ENCODE measurements at places on chromosomes 4 and X.
A peak's percentile ranks its signal among the peaks of the same experiment; 100 is the strongest.

GRCh38 chr4:111798840-111799239 lies 346.4 kb upstream of the FAM241A start:
- DNase-seq = no peak

DNA sequence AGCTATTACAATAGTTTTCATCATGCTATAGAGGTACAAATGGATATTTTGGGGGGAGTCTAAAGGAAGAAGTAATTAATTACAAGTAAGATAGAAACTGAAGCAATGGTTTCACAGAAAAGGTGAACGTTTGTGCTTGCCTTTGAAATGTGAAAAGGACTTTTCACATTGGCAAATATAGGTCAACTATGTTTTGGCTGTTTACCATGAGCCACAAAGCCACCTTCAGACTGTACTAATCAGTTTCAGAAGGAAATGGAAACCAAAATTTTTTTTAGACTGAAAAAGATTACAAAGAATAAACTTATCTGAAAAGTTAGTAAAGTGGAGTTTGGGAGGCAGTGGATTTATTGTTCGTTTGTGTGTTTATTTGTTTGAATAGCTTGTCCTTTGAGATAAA lies 32.1 kb downstream of the SYTL5 start:
- no peak for DNase-seq

- no peak for DNase-seq
These were observed 316.1 kb upstream of the EMCN start for GRCh38 chr4:100833906-100834305.

DNA sequence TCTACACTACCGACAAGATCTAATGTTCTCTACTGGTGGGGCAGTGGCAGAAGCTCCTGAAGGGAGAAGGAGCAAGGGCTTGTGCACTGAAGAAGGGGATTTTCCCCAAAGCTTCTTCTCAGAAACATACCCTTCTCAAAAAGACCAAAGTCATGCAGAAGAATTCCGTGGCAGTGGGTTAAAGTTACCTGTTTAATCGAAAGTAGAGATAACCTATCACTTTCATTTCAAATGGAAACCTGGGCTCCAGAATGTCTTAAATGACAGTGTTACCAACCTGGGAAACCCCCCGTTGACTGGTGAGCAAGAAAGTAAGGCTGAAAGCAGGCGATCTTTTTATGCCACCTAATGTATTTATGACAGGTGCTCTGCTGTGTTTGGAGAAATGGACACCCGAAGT lies 92.5 kb upstream of the TEX13D start:
- DNase-seq = no peak

GRCh38 chrX:9665113-9665512 lies 100.5 kb downstream of the GPR143 start:
- no peak for DNase-seq

DNA sequence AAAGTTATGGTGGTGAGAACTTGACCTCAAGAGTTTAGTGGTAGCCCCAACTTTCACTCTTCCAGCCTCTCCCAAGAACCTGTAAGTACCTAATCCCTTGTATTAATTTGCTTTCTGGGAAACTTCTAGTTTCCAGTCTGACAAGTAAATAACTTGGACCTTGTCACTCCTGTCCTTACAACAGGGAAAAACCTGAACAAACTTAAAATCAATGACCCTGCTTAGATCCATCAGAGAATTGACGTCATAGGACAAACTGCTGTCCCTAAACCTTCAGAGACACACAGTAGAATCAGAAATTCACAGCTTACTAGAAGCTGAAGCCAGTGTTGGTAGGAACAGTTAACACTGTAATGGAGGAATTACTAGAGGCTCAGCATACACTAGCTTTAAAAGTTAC lies 60.0 kb upstream of the DCLK2 start:
- no peak for DNase-seq

DNA sequence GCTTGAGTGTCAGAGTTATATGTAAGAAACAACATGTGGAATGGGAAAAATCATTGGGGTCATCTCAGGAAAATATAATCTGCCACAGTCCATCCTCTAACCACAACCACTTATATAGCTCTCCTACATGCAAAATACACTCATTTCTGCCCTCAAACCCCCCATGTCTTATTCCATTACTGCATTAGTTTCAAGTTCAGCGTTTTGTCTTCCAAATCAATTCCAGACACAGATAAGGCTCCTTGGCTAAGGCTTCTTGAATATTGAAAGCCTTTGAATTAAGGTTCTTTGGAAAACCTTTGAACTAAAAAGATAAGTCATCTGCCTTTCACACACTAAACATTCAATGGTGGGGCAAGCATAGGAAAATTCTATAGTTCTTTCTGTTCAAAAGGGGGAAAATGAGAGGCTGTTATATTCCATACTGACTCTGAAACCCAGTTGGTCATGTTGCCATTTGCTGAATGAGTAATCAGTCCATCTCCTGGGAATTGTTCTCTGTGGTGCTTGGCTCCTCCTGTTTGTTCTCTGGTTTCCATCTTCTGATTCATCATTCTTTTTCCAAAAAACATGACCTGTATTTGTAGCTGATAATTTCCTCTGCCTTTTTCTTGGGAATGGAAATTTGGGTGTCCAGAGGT lies 218.7 kb downstream of the BMPR1B start:
- no peak for DNase-seq

GRCh38 chr4:121400632-121401031 lies 19.8 kb upstream of the QRFPR start:
- DNase-seq = no peak

GRCh38 chr4:3720466-3720865 lies 45.7 kb upstream of the ADRA2C start:
- no peak for DNase-seq

- DNase-seq = no peak
These were observed 25.5 kb upstream of the FAM120C start for GRCh38 chrX:54208531-54208930.

GRCh38 chrX:52425775-52426174 lies 57.0 kb downstream of the XAGE2 start:
- DNase-seq = no peak

- no peak for DNase-seq
These were observed 95.7 kb downstream of the SPANXN4 start for GRCh38 chrX:143121477-143121876.

DNA sequence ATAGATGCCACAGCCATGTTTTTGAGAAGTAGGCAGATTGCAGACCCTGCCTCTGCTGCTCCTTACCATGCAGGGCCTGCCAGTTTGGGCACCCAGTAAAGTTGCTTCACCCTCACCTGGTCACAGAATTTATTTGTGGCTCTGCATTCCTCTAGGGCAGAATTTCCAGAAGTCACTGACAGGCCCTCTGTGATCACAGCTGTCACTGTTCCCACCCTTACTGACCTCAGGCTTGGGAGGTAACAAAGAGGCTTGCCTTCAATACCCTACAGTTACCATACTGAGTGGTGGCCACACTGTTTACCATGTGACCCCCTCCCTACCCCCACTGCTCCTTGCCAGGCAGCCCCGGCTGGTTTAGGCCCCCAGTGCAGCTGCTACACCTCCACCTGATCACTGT lies 375.1 kb downstream of the SH3BGRL start:
- DNase-seq = no peak

DNA sequence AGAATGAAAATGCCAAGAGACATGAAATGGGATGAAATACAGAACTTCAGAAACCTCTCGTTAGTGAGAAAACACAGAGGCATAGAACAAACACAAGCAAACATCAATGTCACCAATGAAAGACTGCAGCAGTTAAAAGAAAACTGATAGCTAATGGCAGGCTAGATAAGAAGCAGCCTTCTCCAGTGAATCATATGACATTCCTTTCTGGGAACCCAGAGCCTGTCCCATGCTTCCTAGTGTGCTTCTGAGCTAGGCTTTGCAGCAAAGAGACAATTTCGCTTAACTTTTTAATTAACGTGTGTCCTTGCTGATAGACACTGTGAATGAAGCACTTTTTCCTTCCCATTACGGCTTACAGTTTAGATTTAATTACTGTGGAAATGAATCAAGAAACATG lies 444.6 kb downstream of the IL15 start:
- DNase-seq = no peak

DNA sequence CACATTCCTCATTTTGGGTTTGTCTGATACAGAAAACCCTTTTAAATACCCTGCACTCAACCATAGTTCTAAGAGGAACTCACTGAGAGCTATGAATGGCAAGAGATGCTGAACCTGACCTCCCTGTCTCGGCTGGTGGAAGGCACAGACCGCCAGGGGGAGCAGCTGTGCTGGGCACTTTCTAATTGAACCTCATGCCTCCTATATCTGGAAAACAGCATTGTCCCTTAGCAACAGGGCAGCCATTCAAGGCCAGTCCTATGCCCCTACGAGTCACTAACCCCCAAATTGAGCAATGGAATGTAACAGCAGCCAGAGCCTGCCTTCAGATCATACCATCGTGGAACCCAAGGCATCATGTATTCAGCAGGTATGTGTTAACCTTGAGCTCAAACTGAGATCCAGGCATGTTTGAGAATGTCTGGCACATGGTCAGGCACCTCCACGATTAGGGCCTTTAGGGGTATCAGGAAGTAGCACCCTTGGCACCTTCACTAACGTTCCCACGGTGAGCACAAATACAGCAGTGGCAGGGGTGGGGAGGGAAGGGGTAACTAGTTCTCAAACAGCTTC lies 5.1 kb downstream of the USP27X start:
- peak; percentile 38 for DNase-seq

- no peak for DNase-seq
These were observed 8.4 kb downstream of the UGT8 start for GRCh38 chr4:114607056-114607455.

- DNase-seq = no peak
These were observed 50.9 kb downstream of the ABCG2 start for GRCh38 chr4:88107406-88108107.

- DNase-seq = peak; percentile 46
These were observed 772 bp downstream of the CYP4V2 start for GRCh38 chr4:186192066-186192612.

DNA sequence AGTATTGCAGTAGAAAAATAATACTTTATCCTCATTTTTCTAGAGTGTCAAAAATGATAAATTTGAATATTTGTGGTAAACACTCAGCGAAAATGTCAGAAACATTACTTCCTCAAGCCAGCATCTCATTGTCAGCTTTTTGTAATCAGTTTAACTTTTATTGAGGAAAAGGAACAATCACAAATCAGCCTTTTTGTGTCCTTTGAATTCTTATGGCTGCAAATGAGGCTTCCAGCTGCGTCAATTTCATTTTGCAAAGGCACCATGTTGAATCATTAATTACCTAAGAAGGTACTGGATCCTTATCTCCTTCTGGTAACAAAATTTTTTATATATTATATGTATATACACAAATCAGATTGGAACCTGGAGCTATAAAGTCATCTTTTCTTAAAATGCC lies 442.6 kb upstream of the CPEB2 start:
- no peak for DNase-seq

DNA sequence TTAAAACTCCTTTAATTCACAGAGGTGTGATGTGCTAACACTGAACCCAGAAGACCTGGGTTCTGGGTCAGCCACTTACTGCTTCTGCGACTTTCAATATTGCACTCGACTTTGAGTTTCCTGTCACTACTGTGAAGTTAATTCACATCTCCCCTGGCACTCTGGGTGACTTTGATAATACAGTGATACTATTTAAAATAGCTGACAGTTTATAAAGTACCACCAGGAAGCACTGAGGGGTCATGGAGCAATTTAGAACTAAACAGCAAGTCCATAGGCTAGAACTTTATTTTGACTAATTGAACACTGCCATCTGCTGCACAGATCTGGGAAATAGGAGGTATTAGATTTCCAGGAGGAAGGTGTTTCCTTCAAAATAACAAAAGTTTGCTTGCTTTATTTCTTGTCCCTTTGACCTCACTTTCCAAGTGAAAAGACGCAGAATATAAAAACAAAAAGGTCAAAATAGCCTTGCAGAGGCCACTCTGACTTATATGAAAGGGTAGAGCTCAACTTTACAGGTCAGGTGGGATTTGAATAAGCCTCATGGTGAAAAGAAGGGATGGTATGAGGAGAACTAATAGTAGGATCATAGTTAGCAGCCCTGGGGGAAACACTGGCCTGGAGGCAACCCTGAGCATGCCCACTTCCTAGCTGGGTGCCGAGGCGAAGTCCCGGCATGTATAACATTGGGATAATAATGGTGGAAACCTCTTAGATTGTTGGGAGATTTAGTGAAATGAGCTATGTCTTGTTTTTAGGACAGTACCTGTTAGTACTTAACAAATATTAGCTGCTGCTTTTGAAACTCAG lies 53.4 kb downstream of the ZNF518B start:
- no peak for DNase-seq

- no peak for DNase-seq
These were observed 210.1 kb upstream of the NHS start for GRCh38 chrX:17164941-17165340.

DNA sequence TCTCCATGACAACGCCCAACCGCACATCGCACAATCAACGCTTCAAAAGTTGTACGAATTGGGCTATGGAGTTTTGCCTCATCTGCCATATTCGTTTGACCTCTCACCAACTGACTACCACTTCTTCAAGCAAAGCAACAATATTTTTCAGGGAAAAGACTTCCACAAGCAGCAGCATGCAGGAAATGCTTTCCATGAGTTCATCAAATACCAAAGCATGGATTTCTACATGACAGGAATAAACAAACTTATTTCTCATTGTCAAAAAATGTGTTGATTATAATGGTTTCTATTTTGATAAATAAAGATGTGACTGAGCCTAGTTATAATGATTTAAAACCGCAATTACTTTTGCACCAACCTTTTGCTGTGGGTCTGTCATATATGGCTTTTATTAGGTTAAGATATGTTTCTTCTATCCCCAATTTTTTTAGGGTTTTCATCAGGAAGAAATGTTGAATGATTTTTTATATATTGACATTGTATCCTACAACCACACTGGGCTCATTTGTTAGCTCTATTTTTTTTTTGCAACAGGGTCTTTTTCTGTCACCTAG lies 138.4 kb downstream of the PWWP3B start:
- DNase-seq = no peak

- no peak for DNase-seq
These were observed 305.3 kb downstream of the PRR32 start for GRCh38 chrX:127124871-127125270.

- DNase-seq = no peak
These were observed 35.7 kb upstream of the ADAM29 start for GRCh38 chr4:174882317-174882992.

GRCh38 chr4:66956426-66956825 lies 588.9 kb downstream of the CENPC start:
- no peak for DNase-seq

DNA sequence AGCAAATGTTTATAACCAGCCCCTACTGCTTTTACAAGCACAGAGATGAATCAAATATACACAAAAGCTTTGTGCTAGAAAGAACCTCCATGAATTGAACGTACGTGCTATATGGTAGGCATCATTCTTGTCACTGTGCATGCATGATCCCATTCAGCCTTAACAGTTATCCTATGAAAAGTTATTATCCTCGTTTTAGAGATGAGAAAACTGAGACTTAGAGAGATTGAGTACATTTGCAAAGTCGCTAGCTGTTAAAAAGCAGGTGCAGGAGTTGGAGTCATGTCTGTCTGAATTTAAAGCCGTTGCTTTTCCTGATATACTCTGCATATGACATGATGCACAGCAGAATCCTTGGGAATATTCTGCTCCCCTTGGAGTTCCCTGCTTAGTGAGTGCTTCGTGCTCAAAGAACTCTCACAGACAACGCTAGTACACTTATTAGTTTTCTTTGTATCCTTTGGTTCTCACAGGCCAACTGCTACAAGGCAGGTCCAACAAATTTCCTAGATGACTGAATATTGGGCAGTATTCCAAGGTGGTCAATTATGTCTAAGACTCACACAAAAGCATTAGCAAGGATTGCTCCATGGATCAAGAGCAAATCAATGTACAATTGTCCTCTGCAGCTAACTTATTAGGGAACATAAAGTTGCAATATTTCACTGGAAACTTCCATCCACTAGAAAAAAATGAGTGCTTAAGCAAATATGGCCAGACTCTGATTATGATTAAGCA lies 42.8 kb upstream of the TRIM2 start:
- DNase-seq = no peak

- no peak for DNase-seq
These were observed 5.7 kb downstream of the SLC6A8 start for GRCh38 chrX:153693216-153694086.

Measured in uterus (tissue), 4 donors.